ENCODE measurements at places on chromosomes 16 and 17.

DNA sequence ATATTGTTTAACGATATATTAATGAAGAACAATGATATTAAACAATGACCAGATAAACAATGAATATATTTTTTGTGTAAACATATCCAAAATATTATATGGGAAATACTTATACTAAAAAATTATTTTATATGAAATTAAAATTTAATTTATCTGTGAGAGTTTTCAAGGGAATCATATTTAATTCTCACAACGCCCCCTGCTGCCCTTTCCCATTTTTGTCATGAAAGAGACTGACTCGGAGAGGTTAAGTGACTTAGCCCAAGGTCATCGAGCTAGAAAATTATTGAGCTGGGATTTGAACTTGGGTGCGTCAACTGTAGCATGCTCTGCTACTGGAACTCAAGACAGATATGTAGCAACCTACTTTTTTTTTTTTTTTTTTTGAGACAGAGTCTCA, 7.2 kb upstream of the MYCBPAP start:
- DNase-seq: peak; percentile 30

DNA sequence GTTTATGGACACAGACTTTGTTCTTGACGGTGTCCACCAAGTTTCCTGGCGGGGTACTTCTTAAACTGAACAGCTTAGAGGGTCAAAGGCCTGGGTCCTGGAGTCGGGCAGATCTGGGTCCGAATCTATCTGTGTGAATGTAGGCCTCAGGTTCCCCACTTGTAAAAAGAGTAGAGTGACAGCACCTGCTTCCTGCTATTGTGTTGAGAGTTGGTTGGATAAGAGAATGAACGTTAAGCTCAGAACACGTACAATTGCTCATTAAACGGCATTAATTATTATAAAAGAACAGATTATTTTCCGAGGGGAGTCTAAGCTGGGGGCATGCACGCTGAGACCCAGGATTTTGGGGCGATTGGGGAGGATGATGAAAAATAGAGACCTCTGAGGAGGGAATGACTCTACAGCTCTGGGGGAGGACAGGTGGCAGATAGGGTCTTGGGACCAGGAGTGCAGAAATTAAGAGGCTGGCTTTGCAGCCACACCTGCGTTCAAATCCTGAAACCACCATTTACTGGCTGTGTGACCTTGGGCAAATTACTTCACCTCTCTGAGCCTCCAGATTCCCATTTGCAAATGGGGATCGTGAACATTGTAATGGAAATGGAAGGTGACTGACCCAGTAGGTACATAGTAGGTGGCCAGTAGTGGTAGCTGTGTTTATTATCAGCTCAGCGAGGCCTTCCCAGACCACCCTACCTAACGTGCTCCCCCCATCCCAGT, 862 bp downstream of the CLEC16A start:
- DNase-seq: no peak

- no peak for DNase-seq
Observed at GRCh38 chr17:75589919-75590303, 2.3 kb downstream of the MYO15B start.

DNA sequence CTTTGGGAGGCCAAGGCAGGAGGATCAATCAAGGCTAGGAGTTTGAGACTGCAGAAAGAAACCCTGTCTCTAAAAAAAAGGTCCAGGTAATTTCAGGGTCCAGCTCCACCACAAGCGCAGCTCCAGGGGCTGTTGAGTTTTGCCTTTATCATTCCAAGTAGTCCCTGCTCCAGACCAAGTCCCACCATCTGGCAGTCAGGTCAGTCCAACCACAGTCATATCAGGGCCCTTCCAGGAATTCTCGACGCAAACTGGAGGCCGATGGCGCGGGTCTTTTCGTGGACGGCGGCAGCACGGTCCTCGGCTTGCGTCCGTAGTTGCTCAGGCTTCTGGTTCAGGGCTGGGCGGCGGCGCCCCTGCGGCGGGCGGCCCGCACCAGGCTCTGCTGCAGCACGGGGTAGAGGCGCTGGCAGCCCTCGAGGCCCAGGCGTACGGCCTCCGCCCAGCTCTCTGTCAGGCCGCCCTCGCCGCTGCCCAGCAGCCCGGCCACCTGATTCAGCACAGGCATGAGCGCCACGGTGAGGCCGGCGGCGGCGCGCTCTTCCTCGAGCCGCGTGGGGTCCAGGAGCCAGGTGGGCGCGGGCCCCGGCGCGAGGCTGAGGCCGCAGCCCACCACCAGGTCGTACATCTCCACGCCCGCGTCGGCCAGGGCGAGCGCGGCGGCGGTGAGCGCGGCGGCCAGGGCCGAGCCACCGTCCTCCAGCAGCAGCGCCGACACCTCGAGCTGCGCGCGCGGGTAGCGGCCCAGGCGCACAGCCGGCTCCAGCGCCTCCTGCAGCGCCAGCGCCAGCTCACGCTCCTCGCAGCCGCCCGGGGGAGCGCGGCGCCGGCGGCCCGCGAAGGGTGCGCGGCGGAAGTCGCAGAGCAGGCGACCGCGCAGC, 752 bp downstream of the EXOSC6 start:
- peak; percentile 30 for DNase-seq

- DNase-seq: no peak
Observed at GRCh38 chr16:10561001-10561400, 19.4 kb downstream of the EMP2 start.

GRCh38 chr17:11608396-11608795, 10.1 kb downstream of the DNAH9 start:
- no peak for DNase-seq

- no peak for DNase-seq
Observed at GRCh38 chr17:27413315-27413714, 42.9 kb upstream of the KSR1 start.

DNA sequence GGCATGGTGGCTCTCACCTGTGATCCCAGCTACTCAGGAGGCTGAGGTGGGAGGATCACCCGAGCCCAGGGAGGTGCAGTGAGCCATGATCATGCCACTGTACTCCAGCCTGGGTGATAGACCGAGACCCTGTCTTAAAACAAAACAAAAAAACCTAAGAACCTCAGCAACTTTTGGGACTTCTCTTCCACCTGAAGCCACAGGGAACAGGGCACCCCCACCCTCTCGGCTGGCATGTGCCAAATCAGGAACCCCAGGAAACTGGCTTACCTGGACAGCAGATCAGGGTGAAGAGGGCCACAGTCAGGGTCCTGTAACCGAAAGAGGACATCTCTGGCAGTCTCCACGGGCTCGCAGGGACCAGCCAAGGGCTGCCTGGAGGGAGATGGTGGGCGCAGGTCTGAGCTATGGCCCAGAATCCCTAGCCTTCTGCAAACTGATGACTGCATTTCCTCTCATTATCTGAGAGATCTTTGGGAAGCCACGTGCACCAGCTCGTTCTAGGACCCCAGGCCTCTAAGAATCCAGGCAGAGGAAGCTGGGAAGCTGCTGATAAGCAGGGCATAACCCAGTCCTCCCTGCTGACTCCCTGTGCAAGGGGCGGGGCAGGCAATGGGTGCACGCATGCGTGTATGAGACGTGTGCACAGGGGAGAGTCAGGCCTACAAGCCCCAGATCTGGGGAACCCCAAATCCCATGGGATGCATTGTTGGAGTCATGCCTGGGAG, 8.4 kb downstream of the PRR29 start:
- DNase-seq: no peak

GRCh38 chr16:4981473-4981872, 23.3 kb downstream of the SEC14L5 start:
- no peak for DNase-seq

DNA sequence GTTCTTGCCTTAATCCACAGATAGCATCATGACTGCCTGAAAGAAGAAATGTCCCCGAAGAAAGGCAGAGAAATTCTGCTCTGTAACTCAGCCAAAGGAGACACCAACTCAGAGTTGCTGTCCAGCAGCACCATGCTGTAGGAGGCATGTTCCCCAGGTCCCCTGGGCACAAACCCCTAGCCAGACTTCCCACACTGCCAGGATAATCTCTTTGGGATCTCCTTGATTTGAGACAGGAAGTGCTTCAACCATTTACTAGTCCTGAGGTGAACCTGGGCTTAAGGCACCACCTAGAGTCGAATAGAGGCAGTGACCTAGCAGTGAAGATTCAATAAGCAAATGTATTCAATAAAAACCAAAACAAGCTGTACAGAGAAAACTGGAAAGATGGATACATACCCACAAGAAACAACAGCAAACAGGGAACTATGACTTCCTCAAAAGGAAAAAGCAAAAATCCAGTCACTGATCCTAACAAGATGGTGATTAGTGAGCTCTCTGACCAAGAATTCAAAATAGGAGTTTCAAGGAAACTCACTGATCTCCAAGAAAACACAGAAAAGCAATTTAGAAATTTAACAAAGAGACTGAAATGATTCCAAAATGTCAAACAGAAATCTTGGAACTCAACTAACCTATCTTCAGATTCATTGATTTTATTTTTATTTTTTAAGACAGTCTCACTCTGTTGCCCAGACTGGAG, 5.7 kb downstream of the OR4D2 start:
- DNase-seq: peak; percentile 36

GRCh38 chr17:69175625-69176456, 34.1 kb upstream of the ABCA6 start:
- no peak for DNase-seq

All from activated CD4-positive, alpha-beta T cell treated with anti-CD3 and anti-CD28 coated beads, Interleukin-2, amount 50 U/mL, for 1 hour (primary cell).